GM12891 (cell line): ENCODE measurements at places on chromosomes 12 and 14.

DNA sequence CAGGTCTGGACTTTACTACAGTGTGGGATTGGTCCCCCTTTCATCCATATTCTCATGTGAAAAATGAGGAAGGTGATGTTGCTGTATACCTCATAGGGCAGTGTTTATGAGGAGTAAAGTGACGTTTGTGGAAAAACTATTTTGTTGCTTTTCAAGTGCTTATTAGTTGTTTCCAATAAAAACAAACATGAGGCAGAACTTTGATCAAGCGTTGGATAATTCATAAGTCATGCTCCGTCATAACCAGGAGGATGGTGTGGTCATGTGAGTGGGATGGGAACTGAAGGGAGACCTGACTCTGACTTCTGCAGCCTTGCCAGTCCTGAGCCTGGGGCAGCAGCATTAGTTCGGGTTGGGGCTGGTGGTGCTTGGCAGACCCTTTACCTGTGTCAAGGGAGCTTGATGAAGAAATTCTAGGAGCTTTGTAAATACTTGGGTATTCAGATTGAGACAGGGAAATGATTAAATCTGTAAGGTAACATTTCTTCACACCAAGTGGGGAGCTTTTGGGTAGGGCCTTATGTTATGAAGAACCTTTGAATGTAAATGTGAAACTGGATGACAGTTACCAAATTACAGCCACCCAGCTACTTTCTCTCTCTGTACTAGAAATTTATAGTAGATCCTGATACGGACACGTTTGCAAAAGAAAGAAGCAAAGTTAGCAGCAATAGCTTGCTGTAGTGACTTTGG, 462.4 kb upstream of the RGS6 start:
- DNase-seq, result no peak

DNA sequence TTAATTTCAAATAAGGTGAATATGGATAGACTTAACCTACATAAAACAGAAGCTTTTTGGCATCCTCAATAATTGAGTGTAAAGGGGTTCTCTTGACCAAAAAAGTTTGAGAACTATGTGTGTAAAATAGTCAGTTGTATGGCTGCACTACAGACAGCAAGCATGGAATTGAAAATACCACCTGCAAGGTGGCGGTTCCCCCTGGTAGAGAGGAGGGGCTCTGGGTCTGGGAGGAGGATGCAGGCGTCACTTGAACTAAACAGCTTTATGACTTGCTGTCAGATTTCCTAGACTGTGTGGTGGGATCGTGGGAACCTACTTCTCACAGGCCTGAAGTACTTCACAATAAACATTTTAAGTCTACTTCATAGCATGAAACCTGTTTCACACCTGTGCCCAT, 6.3 kb downstream of the EVL start:
- no peak for DNase-seq

DNA sequence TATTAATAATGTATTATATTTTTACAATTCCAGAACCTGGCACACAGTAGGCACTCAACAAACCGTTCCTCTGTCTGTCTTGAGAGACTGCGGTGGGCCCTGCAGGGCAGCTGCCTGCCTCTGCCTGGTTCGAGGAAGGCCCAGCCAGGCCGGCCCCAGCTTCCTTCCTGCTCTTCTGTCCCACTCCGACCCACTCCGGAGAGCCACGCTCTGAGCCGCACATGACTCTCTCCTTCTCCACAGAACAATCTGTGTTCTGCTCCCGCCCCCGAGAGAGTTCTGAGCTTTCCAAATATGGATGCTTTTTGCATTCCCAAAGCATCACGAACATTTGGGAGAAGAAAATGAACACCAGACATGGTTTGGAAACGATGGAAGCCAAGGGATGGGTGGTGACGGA, 57.3 kb downstream of the TTC7B start:
- no peak for DNase-seq

DNA sequence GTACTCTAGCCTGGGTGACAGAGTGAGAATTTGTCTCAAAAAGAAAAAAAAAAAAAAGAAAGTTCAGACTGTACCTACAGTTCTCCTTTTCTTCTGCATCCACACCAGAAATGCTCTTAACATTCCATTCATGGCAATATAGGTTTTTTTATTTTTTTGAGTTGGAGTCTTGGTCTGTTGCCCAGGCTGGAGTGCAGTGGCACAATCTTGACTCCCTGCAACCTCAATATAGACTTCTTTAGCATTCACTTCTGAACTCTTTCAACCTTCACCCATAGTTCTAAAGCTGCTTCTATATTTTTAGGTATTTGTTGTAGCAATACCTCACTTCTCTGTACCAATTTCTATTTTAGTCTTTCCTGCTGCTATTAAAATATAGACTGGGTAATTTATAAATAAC, 1095.7 kb downstream of the FLRT2 start:
- DNase-seq, result no peak

DNA sequence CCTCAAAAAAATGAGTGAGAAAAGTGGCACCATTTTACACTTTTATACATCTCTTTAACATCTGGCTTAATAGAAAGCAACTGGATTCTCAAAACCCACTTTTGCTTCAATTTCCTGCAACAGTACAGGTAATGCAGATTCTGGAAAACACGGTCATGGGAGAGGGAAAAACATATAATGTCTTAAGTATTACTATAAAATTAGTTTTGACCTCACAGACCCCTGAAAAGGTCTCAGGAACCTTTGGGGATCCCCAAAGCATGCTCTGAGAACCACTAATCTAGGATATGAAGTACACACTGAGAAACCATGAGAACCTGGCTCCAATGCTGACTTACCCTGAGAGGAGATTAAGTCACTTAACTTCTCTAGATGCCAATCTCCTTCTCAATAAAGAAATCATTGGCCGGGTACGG, 64.7 kb downstream of the PPP2R5E start:
- no peak for DNase-seq

DNA sequence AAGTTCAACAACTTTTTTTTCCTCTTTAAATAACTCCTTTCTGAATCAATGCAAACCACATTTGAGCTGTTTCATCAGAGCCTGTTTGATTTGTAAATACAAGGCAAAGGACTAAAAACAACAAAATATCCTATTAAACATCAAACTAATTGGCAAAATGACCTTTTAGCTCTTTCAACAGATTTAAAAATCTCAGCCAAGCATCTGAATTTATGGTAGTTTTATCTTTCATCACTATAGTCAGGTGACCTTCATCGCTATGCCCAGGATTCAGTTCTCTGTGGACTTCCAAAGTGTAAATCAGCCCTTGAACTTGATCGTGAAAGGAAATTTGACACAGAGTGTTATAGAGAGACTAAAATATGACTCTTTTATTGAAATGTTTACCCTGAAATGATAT, 1554.5 kb upstream of the FLRT2 start:
- DNase-seq, result no peak

DNA sequence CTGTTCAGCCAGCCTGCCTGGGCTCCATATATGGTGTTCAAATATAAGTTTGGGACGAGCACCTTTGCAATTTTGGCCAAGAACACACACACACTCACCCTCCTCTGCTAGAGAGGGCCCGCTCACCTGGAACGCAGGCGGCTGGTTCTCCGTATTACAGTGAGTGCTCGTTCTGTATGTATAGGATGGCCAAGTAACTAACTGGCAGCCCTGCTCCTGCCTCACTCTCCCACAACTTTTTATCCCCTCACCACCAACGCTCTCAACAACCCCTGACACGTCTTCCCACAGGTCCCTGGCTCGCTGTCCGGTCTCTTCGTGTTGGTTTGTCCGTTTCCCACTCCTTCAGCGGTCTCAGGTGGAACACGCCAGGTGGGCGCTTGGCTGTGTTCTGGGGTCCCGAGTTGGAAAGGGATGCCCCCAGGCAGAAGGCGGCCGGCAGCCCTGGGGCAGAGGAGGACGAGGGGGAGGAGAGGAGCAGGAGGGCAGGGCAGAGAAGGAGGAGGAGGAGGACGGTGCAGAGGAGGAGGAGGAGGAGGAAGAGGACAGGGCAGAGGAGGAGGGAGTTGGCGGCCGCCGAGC, 398 bp upstream of the MSRB3 start:
- no peak for DNase-seq

GRCh38 chr14:67999290-67999689, 179.7 kb downstream of the RAD51B start:
- DNase-seq, result no peak
